ENCODE measurements at places on chromosomes 3 and 15.

GRCh38 chr15:73760330-73761329, 7.5 kb upstream of the INSYN1 start:
- DNase-seq: no peak

- DNase-seq: no peak
Measured at GRCh38 chr15:40011303-40011702, 27.7 kb downstream of the SRP14 start.

DNA sequence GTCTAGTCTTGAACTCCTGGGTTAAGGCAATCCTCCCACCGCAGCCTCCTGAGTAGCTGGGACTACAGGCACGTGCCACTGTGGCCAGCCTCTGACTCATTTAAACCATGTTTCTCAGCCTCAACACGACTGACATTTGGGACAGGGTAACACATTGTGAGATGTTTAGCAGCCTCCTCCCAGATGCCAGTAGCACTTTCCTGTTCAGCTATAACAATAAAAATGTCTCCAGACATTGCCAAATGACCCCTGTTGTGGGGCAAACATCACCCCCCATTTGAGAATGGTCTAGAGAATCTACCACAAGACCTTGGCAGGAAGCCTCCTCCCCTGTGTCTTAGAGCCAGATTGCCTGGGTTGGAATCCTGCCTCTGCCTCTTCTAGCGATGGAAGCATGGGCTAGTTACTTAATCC, 8.4 kb downstream of the TMEM40 start:
- no peak for DNase-seq

DNA sequence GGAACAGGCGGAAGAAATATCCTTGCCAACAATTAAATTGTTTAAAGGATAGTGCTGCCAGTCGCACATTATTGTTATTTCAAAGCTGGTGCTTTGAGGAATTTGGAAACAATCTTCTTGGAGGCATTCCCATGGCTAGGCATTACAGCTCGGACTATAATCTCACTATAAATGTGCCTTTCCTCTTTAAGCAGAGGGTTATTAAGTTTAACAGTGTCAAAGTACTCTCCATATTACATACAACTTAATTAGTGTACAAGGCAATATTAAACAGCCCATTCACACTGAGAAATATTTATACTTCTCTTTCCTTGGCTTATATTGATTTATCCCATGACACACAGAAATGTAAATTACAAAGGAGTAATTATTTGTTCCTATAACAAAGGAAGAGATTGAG, 54.0 kb upstream of the FAM3D start:
- no peak for DNase-seq

- no peak for DNase-seq
Measured at GRCh38 chr3:143134471-143134870, 14.9 kb downstream of the CHST2 start.

DNA sequence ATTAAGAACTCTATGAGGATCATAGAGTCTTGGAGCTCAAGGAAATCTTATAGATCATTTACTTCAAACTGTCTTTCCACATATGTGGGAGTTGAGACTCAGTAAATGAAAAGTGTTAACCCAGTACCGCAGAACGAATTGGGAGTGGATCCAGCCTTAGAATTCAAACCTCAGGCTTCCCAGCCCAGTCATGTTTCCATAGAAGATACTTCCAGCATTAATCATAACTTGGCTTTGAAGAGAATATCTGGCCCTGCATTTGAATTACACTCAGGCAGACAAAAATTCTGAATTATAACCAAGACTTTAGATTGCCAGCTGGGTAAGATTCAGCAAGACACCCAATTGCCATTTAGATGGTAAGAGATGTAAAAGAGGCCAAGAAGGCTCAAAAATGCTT, 972.0 kb downstream of the TUSC7 start:
- no peak for DNase-seq

- no peak for DNase-seq
Measured at GRCh38 chr15:100759106-100759505, 120.5 kb upstream of the ALDH1A3 start.

DNA sequence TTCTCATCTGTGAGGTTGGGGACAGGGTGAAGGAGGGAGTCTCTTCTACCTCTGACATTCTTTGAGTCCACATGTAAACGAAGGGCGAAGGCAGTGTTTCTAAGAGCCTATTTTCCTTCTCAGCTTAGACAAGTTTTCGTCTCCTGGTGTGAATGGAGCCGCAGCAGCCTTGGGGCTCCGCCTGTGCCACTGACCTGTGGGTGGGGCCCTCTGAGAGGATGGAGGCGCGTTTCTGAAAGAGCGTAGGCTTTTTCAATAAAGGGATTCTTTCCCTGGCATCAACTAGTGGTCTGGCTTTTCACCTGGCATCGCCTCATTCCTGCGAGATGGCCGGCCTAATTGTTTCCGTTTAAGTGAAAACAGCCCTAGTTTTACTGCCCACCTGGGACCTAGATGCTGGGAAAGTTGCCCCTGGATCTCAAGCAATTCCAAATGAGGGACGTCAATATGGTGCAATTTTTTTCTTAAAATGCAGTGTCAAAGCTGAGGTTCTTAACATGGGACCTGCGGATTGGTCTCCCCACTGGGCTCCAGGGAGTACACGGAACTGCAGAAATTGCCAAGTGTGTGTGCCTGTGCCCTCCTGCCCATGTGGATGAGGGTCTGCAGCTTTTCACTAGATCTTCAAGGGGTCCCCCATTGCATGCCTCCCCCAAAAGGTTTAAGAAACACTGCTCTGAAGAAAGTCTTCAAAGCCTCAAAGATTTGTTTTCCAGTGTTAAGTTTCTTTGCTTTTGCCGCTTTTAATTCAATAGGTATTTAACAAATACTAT, 958 bp downstream of the GLDN start:
- DNase-seq: no peak

DNA sequence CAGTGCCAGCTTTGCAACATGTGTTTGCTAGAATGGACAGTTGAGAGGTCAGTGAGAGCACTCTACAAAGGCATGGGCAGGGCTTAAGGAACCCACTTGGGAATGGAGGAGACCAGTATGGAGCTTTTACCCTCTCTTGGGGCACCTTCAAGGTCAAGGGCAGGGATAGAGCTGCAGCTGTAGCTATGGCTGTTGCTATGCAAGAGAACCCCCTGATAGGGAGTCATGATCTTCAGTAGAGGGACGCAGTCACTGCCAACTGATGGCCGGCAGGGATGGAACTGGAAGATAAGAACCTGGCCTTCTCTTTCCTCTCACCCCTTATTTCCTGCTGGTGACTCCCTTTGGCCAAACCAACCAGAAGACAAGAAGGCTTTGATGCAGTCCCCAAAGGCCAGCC, 40.3 kb downstream of the THSD4 start:
- no peak for DNase-seq

GRCh38 chr3:40524222-40524567, 565 bp upstream of the ZNF621 start:
- DNase-seq: no peak

GRCh38 chr3:55559500-55560423, 72.7 kb upstream of the WNT5A start:
- no peak for DNase-seq

GRCh38 chr3:73846951-73847350, 222.2 kb upstream of the PDZRN3 start:
- no peak for DNase-seq

GRCh38 chr3:129587566-129588210, 18.8 kb downstream of the PLXND1 start:
- no peak for DNase-seq

DNA sequence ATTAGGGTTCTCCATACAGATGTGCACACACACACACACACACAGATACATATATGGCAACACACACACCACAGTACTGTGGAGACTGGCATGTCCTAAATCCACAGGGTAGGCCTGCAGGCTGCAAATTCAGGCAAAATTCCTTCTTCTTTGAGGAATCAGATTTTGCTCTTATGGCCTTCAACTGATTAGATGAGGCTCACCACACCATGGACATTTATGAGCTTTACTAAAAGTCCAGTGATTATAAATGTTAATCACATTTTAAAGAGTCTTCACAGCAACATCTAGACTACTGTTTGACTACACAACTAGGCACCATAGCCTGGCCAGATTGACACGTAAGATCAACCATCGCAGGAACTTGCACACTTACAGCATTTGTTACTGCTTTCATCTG, 140.3 kb upstream of the UBE3A start:
- DNase-seq: no peak

- no peak for DNase-seq
Measured at GRCh38 chr3:186502138-186502948, 41.8 kb downstream of the CRYGS start.

GRCh38 chr3:46576-46975, 150.0 kb upstream of the CHL1 start:
- no peak for DNase-seq

GRCh38 chr3:196354132-196354531, 15.9 kb upstream of the TM4SF19 start:
- no peak for DNase-seq

DNA sequence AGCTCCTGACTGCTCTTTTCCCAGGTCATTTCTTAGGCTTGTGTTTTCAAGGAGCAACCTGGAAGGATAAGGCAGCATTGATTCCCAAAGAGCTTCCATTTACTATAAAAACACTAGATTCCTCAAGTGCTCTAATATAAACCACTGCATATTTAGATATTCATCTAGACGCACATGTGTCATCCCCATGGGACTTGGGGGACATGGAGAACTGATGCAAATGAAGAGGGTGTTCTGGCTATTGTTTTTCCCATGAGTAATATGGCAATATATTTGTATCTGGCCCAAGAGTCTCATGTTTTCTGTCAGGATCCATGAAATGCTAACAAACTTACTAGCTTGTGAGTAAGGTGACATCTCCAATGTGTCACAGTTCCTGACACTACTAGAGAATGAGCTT, 31.3 kb downstream of the HACD2 start:
- no peak for DNase-seq

- no peak for DNase-seq
Measured at GRCh38 chr3:13556207-13556606, 7.3 kb downstream of the FBLN2 start.

GRCh38 chr15:69609176-69609575, 156.6 kb downstream of the RPLP1 start:
- no peak for DNase-seq

GRCh38 chr15:59124261-59124660, 19.3 kb downstream of the CCNB2 start:
- DNase-seq: no peak

GRCh38 chr3:12097971-12098370, 60.7 kb downstream of the TIMP4 start:
- DNase-seq: no peak

DNA sequence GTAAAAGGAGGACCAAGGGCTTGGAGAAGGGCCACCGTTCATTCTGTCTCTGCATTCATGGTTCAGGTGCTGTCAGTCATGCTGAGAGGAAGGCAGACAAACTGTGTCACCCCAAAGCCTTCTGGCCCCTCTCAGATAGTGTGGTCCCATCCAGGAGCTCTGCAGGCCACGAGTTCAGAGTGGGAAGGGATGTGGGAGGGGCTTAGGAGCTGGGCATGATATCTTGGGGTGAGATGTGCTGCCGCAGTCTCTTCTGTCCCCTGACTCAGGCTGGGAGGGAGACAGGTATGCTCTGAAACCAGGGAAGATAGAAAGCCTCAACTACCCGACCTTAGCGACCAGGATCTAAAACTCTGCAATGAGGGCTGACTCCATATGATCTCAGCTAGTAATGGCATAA, 19.6 kb upstream of the MYO1E start:
- DNase-seq: no peak

- DNase-seq: no peak
Measured at GRCh38 chr3:31498791-31499190, 33.9 kb upstream of the STT3B start.

- no peak for DNase-seq
Measured at GRCh38 chr3:138916824-138917223, 30.1 kb downstream of the FOXL2 start.

DNA sequence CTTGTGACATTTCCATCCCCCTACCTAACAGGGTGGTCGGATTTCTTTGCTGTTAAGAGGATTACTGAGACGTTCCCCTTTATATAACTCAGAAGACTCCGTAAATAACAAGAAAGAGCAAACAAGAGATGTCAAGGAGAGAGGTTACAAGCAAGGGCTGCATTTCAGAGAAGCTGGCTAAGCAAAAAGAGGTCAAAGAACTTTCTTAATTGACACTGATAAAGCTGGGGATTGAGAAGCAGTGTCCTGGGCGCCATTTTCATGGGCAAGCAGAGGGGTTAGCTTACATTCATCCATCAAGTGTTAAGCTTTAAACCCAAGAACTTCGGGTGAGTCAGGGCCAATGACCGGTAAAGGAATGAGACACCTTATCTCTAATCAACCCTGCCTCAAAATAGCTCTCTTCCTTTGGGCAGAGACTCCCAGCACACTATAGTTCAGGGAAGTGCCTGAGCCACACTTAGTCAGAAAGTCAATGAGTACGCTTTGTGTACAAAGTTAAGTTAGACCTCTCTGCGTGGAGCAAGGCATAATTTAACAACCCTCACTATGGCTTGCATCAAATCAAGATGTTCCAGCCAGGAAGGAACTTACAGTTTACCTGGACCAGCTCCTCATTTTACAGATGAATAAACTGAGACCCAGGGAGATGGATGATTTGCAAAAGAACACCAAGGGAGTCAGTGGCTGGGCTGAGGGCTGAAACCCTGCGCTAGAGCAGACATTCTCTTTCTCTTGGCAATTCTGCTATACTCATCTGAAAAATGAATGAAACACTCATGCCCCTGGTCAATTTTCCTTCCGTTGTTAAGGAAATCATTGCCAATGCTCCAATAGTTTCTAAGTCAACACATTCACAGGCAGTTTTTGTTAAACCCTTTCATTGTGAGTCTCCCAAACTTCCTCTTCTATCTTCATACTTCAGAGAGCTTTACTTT, 44.6 kb downstream of the CCNL1 start:
- no peak for DNase-seq

- no peak for DNase-seq
Measured at GRCh38 chr15:64348455-64348854, 7.5 kb downstream of the CSNK1G1 start.

- DNase-seq: no peak
Measured at GRCh38 chr15:42819786-42820185, 82.9 kb upstream of the CDAN1 start.

DNA sequence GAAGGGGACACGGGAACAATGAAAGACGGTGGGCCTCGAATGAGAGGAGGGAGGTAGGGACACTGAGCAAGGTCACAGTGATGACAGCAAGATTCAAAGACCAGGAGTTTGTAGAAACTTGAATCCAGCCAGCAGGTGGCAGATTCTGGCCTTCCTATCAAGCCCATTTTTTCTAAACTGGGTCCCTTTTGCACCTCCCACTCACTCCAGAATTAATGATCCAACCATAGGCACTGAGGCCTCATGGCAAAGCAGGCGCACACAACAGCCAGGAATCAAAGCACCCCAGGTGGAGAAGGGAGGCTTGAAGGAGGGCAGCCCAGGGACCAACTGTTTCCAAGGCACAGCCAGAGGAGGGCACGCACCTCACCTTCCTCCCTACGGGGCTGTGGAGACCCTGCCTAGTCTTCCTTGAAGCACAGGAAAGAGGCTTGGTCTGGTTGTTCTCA, 90.2 kb downstream of the ANP32A start:
- DNase-seq: no peak

- DNase-seq: no peak
Measured at GRCh38 chr15:39125904-39126303, 455.0 kb upstream of the THBS1 start.
